ENCODE measurements at places on chromosomes 2 and 18.

- no peak for DNase-seq
These were observed 175.8 kb downstream of the SMAD7 start for GRCh38 chr18:48774941-48775340.

- no peak for DNase-seq
These were observed 104.5 kb upstream of the NCK2 start for GRCh38 chr2:105640246-105640645.

DNA sequence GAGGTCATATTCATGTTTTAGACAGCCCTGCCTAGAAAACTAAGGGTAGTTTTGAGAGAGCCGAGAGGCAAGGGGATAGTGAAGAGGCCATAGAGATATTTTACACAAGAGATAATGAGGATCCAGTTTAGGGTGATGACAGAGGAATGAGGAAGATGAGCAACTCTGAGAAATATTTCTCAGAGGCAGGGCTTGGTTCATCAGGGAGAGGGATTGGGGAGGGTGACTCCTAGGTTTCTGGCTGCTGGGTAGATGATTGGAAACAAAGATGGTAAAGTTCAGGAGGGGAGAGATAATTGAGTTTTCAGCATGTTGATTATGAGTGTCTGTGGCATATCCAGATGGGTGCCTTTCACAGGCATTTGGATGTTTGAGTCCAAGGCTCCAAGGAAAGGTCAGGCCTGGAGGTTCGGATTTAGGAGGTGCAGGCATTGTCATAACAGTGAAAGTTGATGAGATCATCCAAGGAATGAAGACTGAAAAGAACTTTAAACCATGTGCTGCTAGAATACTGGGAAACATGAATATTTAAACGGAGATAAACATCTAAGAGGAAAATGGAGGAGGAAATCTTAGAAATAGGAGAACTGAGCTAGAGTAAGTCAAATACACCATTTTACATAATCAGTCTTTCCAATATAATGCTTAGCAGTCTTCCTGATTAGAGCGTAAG is 7.4 kb downstream of the MYL12B start:
- no peak for DNase-seq

- no peak for DNase-seq
These were observed 39.8 kb upstream of the TMEM247 start for GRCh38 chr2:46439582-46439981.

GRCh38 chr2:230676546-230676945 is 36.1 kb upstream of the CAB39 start:
- DNase-seq: no peak

DNA sequence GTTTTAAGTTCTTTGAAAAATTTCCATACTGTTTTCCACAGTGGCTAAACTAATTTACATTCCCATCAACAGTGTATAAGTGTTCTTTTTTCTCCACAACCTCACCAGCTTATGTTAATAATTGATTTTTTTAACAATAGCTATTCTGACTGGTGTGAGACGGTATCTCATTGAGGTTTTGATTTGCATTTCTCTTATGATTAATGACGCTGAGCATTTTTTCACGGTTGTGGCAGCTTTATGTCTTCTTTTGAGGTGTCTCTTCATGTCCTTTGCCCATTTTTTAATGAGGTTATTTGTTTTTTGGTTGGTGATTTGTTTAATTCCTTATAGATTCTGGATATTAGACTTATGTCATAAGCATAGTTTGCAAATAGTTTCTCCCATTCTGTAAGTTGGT is 997.9 kb downstream of the SUCLG1 start:
- DNase-seq: no peak

- no peak for DNase-seq
These were observed 722.4 kb downstream of the NRXN1 start for GRCh38 chr2:50309503-50309902.

GRCh38 chr18:49610022-49610445 is 48.2 kb downstream of the LIPG start:
- no peak for DNase-seq

- DNase-seq: no peak
These were observed 46.3 kb upstream of the TANK start for GRCh38 chr2:161113693-161114575.

GRCh38 chr2:32464431-32464830 is 107.6 kb downstream of the BIRC6 start:
- no peak for DNase-seq

GRCh38 chr2:166405569-166405926 is 29.8 kb upstream of the SCN9A start:
- no peak for DNase-seq

- no peak for DNase-seq
These were observed 65.3 kb upstream of the EPB41L5 start for GRCh38 chr2:119947535-119947934.

- DNase-seq: no peak
These were observed 286.2 kb upstream of the ACVR2A start for GRCh38 chr2:147558620-147559019.

DNA sequence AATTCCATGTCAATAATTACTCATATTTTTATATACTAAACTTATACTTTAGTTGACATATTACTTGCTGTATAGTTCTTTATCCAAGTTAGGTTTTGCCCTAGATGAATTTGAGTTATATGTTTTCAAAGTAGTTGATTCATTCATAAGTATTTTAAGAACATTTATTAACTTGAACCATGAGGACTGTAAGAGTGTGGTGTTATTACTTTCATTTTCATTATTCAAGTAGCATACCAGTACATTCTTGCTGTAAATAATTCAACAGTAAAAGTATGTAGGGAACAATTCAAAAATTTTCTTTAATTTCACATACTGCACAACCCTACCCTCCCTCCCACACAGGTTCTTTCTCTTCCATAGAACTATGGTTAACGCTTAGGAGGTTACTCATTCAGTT is 75.4 kb downstream of the ANKRD12 start:
- DNase-seq: no peak

- DNase-seq: no peak
These were observed 1.7 kb upstream of the LDLRAD4 start for GRCh38 chr18:13216711-13217465.

GRCh38 chr18:36406805-36407204 is 109.3 kb downstream of the FHOD3 start:
- DNase-seq: no peak

DNA sequence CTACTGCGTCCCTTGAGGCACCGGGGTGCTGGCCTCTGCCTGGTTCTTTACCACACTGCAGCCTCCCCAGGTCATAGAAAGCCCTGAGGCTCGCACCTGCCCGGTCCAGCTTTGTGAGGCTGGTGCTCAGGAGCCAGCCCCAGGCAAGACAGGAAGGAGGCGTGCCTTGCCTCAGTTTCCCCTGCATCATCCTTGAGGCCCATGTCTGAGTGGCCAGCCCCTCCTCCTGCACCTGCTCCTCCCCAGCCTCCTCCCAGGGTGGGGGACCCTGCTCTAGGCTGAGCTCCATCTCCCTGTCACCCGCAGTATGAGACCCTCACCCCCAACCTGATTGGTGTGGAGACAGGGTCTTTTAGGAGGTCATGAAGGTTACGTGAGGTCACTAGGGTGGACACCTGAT is 147.7 kb downstream of the ZNF516 start:
- DNase-seq: no peak

DNA sequence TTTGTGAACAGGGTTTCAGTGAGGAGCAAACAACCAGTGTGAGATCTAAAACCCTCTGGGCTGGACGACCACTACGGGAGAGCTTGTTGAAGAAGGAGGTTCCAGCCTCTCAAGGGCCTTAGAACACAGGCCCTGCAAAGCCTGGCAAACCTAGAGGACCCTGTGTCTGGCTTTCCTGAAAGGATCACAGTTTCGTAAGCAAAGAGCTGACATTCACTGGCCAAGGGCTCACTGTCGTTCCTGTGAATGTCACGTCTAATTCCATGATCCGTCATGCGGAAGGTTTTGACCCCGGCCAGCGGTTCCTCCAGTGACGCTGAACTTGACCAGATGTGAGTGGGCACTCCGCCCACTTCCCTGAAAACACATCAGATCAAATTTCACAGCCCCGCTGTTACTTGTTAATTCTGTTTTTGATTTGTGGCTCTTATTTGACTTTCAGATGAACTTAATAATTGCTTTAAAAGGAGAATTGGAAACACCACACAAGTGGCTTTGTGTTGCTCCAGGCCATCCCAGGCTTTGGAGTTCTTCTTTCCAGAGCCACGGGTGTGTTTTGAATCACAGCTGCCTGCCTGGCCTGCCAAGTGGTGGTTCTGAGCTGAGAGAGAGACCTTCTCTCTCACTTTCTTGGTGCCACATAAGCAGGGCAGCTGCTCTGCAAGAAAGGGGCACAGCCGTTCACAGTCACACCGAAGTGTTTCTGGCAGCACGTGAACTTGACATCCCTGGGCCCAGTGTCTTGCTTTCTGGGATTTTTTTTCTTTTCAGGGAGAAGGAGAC is 308.4 kb downstream of the NDUFA10 start:
- no peak for DNase-seq

DNA sequence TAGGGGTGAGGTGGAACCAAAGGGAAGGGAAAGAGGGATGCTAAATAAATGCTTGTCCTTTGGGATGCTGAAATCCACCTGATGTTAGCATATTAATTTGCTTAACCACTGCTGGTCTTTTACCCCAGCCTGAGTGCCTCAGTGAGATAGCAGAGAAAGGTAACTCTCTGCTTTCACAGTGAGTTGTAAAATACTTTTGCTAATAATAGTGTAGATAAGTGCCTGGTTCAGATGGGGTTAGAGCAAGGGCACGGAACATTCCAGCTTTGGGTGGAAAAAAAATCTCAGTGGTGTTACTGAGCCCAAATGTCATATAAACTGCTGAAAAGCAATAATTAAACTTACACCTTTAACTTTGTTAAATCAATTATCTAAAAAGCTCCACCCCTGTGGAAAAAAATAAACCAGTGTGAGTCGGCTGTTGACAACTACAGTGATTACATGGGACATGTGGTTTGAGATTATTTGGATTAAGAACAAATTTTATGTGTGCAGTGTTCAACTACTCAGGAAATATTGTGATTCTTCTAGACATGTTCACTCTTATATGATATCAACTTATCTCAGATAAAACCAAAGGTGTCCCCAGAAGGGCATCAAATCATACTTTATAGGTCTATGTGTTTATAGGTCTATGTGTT is 21.1 kb upstream of the RND3 start:
- no peak for DNase-seq

- no peak for DNase-seq
These were observed 5.7 kb upstream of the SPATS2L start for GRCh38 chr2:200300638-200301314.

GRCh38 chr2:23327416-23327815 is 57.6 kb upstream of the KLHL29 start:
- no peak for DNase-seq

- DNase-seq: no peak
These were observed 83.9 kb downstream of the ITSN2 start for GRCh38 chr2:24276349-24276899.

- DNase-seq: no peak
These were observed 349.2 kb upstream of the ZC3H15 start for GRCh38 chr2:186136860-186137259.

DNA sequence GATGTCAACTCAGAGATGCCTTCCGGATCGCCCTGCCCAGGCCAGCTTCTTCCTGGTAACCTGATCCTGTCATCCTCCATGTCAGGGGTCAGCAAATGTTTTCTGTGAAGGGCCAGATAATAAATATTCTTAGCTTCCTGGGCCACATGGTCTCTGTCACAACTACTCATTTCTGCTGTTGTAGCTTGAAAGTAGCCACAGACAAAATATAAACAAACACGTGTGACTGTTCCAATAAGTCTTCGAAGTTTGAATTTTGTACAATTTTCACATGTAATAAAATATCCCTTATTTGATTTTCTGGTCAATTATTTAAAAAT is 35.8 kb downstream of the ANXA4 start:
- no peak for DNase-seq

- no peak for DNase-seq
These were observed 127.2 kb downstream of the OLA1 start for GRCh38 chr2:174121175-174121574.

DNA sequence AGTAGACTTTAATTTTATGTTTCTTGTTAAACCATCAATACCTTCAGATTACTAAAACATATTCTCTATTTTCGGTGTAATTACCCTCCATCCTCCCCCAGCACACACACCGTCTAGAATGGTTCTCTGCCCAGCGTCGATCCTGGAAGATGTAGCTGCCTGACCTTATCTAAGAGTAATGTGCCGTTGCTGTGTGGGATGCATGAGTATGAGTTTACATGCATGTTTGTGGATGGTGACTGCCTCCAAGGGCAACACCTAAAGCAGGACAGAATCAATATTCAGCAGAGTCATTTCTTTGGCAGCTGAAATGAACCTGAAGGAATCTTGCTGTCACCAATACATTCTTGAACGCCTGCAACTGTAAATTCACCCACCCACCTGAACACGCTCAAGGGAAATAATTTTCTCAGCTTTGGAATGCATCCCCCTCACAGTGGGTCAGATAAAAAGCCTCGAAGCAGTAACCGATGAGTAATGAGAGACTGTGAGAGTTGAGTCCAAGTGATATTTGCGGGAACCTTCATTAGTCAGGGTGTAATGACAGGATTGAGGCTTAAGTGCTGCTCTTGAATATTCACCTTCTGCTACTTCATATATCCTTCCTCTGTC is 155.8 kb upstream of the RND3 start:
- DNase-seq: no peak

DNA sequence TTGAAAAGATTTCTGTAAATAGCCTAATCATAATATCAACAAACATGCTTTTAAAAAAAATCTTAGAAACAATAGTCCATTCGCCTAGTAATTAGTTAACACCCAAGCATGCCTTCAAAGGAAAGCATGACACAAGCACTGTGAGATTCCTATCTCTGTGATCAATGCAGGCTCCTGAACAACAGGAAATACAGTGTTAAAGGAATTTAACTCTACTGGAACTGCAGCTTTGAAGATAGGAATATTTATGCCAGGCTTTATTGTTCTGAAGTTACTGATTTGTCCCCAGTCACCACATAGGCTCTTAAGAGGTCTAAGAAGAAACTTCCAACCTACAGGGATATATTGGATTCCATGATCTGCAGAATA is 15.4 kb upstream of the FAM124B start:
- no peak for DNase-seq

- no peak for DNase-seq
These were observed 133.3 kb downstream of the ALPK2 start for GRCh38 chr18:58495634-58496033.

DNA sequence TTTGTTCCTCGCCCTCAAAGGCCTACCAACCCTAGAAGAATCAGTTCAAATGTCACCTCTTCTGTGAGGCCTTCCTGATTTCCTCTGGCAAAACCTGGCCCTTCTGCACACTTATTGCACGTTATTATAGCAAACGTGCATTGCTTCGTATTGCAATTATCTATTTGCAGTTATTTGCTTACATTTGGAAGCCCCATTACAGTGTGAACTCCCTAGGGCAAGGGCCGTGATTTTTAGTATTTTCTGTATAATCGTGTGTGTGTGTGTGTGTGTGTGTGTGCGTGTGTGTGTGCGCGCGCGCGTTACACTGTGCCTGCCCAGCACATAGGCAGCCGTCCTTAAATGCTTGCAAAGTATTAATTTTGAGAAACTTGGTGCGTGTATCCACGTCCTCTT is 460 bp upstream of the SEMA4F start:
- DNase-seq: no peak
